ENCODE measurements at places on chromosomes 5 and 9.
A peak's percentile ranks its signal among the peaks of the same experiment; 100 is the strongest.

GRCh38 chr5:95771892-95772291 lies 40.8 kb downstream of the RHOBTB3 start:
- DNase-seq, result no peak
- peak overlapping the region; percentile 53 for H3K27ac ChIP-seq
- H3K4me1 ChIP-seq, result peaks cover 4% of the 10 kb centered on the region

- H3K27ac ChIP-seq, result no peak overlapping the region
- H3K27me3 ChIP-seq, result no peaks in the 10 kb centered on the region
- DNase-seq, result no peak
Observed at GRCh38 chr5:44969825-44970224, 161.1 kb downstream of the MRPS30 start.

GRCh38 chr5:8641786-8642505 lies 773.0 kb downstream of the MTRR start:
- H3K4me3 ChIP-seq, result no peak overlapping the region
- no peaks in the 10 kb centered on the region for H3K27me3 ChIP-seq
- H3K36me3 ChIP-seq, result no peaks in the 10 kb centered on the region

DNA sequence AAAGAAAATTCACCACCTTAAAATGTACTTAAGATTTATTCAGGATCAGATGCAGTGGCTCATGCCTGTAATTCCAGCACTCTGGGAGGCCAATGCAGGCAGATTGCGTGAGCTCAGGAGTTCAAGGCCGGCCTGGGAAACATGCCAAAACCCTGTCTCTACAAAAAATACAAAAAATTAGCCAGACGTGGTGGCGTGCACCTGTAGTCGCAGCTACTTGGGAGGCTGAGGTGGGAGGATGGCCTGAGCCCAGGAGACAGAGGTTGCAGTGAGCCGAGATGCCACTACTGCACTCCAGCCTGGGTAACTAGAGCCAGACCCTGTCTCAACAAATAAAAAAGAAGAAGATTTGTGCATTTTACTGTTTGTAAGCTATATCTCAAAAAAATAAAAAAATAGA lies 34.7 kb upstream of the GFPT2 start:
- no peak overlapping the region for H3K27ac ChIP-seq
- H3K4me3 ChIP-seq, result no peak overlapping the region
- H3K36me3 ChIP-seq, result peaks cover 3% of the 10 kb centered on the region
- no peak for DNase-seq
- H3K4me1 ChIP-seq, result peaks cover 4% of the 10 kb centered on the region

DNA sequence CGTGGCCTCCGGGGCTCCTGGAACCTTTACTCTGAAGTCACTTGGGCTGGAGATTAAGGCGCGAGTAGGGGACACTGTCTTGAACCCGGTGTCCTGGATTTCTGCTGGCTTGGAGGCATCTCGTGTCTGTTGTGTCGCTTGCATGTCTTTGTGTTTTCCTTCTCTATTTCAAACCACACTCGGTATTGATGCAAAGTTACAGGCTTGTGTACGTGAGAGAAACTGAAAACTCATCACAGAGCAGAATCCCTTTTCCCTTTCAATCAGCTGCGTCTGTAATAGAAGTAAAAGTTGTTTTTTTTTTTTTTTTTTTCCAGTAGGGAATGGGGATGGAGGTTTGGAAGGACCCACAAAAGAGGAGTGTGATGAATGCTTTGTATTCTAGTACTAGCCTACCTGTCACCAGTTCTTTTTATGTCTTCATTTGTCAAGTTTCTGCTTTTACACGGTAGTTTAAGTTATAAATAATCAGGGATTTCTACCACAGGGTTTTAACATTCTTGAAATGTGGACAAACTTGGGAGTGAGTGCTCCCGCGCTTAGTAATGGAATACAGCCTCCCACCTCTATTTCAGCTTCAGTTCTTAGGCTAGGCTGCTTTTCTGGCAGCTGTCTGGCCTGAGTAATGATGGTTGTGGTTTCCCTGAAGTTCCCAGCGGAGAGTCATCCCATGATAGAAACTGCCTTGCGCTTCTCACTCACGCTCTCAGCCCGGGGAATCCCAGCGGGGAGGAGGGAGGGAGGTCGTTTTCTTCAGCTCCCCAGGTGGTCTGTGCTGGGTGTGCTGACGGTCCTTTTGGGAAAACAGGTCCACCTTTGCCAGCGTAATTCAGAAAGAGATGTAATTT lies 763 bp downstream of the TJP2 start:
- H3K4me1 ChIP-seq, result peaks cover 17% of the 10 kb centered on the region
- peaks cover 7% of the 10 kb centered on the region for H3K36me3 ChIP-seq
- H3K4me3 ChIP-seq, result peak overlapping the region; percentile 80
- H3K27me3 ChIP-seq, result peaks cover 45% of the 10 kb centered on the region

DNA sequence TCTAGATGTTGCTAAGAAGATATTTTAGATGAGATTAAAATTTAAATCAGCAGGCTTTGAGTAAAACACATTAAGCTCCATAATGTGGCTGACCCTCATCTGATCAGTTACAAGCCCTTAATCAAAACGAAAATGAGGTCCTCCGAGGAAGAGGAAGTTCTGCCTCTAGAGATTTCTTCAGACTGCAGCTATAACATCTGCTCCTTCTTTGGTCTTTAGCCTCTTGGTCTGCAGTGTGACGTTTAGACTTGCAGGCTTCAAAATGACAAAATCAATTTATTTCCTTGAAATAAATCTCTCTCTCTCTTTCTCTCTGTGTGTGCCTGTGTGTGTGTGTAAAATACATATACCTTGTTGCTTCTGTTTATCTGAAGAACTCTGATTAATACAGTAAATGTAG lies 1429.8 kb upstream of the CDH9 start:
- H3K4me1 ChIP-seq, result no peaks in the 10 kb centered on the region
- no peak for DNase-seq
- no peak overlapping the region for H3K27ac ChIP-seq
- H3K27me3 ChIP-seq, result no peaks in the 10 kb centered on the region

DNA sequence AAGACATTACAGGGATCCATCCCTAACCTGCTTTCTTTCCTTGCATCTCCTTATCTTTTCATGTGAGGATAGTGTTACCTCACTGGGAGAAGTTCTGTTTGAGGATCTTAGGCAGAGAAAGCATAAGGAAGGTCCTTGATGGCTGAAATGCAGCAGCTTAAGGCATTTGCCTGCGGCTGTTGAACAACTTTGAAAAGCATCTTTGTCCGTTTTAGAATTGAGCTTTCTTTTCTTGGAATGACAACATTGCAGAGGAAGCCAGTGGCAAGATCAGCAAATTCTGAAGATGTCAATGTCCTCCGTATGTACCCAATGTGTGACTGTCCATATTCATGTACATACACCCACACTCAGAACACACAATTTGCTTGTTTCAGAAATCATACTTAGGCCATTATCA lies 436.2 kb downstream of the GABRG2 start:
- no peaks in the 10 kb centered on the region for H3K4me1 ChIP-seq
- H3K27me3 ChIP-seq, result no peaks in the 10 kb centered on the region
- no peak for DNase-seq
- no peak overlapping the region for H3K27ac ChIP-seq

DNA sequence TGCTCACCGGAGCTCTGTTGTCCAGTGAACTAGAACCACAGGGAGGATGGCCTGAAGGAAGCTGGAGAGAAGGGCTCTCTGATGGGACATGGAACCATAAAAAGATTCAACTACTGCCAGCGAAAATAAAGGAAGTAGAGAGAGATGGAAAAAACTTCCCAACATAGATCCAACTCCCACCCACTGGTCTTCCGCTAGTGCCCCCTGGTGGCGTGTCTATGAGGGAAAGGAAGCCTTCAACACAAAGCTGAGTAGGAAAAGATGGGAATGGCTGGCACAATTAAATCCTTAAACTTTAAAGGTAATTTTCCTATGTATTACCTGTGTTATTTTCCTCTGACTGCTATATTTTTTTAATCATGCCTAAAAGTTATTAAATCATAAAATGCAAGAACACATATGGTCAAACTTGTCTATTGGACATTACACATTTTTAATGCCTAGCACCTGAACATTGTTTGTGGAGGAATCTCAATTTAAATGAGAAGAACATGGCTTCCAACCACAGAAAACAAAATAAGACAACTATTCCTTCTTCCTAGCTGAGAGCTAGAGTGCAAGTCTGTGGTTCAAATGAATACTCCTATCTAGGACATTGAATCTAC lies 51.5 kb downstream of the CEP120 start:
- H3K4me3 ChIP-seq, result no peak overlapping the region
- H3K27ac ChIP-seq, result peak overlapping the region; percentile 11

DNA sequence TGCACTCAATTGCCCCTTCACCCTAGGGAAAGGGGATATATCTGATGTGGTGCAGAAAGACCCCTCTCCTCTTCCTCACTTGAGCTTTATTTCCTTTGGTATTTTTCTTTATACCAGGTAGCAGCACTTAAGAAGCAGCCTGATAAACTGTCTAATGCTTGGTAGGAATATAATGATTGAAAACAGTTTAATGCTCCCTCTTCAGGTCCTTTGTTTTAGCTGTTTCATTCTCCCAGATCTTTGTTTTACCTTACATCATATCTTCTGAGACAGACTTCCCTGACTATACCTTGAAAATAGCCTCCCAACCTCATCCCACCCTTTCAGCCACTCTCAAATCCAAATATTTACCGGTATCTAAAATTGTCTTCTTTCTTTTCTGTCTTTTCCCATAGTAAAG lies 87.9 kb downstream of the NUDT12 start:
- H3K36me3 ChIP-seq, result no peaks in the 10 kb centered on the region
- no peak overlapping the region for H3K4me3 ChIP-seq
- peaks cover 9% of the 10 kb centered on the region for H3K27me3 ChIP-seq
- H3K4me1 ChIP-seq, result no peaks in the 10 kb centered on the region

DNA sequence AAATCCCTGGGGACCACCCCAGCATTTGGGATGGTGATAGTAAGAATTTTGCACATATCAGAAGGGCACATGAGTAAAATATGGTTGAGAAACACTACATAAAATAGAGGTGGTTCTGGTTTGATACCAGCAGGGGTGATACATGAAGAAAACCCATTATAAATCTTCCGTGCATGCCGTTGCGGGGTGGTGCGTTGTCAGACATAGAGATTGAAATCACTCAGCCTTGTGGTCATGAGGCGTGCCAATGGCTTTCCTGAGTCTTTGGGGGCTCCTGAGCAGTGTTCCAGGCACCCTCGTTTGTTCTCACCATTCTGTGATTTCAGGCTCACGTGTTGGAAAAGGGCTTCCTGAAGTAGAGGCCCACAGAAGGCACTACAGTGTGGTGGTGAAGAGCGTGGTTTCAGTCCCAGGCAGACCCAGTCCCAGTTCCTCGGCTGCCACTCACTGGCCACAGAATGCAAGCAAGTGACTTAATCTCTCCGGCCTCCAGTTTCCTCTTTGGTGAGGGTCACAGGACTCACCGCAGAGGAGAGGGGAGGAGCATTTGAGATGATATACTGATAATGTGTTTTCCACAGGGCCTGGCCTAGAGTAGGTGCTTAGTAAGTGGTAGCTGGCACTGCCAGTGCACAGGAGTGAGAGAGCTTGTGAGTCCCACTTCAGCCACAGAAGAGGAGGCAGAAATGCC lies 20.5 kb upstream of the GLRX start:
- H3K27me3 ChIP-seq, result no peaks in the 10 kb centered on the region
- H3K27ac ChIP-seq, result peak overlapping the region; percentile 90
- H3K4me3 ChIP-seq, result peak overlapping the region; percentile 47
- H3K4me1 ChIP-seq, result peaks cover 18% of the 10 kb centered on the region

GRCh38 chr9:125707472-125707804 lies 430 bp upstream of the MAPKAP1 start:
- no peak for DNase-seq
- H3K36me3 ChIP-seq, result peaks cover 8% of the 10 kb centered on the region
- peak overlapping the region; percentile 94 for H3K27ac ChIP-seq
- H3K4me1 ChIP-seq, result peaks cover 33% of the 10 kb centered on the region

DNA sequence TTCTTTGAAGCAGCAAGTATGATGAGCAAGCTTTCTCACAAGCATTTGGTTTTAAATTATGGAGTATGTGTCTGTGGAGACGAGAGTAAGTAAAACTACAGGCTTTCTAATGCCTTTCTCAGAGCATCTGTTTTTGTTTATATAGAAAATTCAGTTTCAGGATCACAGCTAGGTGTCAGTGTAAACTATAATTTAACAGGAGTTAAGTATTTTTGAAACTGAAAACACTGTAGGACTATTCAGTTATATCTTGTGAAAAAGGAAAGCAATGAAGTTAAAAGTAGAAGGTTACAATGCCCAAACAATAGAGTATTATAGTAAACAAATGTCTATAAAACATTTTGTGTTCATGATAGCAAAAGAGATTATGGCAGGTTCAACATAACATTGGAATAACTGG lies 88.6 kb downstream of the JAK2 start:
- H3K27me3 ChIP-seq, result no peaks in the 10 kb centered on the region
- H3K36me3 ChIP-seq, result peaks cover 26% of the 10 kb centered on the region
- no peak overlapping the region for H3K27ac ChIP-seq
- H3K4me1 ChIP-seq, result no peaks in the 10 kb centered on the region

DNA sequence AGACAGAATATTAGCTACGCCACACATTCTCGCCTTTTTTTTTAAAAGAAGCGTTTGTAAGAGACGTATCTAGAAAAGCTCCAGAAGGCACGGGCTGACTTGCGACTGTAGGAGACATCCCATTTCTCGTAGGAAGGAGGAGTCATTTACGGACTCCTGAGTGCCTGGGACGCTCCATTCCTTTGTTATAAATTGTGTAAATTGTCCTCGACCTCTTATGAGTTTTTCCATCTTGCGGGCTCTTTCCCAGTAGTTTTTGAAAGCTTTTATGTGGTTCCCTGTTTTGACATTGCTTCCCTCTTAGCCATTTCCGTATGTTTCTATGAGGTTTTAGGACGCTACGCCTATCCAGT lies 1.0 kb downstream of the RABL6 start:
- H3K36me3 ChIP-seq, result peaks cover 21% of the 10 kb centered on the region

- H3K4me3 ChIP-seq, result no peak overlapping the region
- no peaks in the 10 kb centered on the region for H3K36me3 ChIP-seq
- no peaks in the 10 kb centered on the region for H3K27me3 ChIP-seq
Observed at GRCh38 chr5:92459654-92460053, 1076.5 kb upstream of the ARRDC3 start.

DNA sequence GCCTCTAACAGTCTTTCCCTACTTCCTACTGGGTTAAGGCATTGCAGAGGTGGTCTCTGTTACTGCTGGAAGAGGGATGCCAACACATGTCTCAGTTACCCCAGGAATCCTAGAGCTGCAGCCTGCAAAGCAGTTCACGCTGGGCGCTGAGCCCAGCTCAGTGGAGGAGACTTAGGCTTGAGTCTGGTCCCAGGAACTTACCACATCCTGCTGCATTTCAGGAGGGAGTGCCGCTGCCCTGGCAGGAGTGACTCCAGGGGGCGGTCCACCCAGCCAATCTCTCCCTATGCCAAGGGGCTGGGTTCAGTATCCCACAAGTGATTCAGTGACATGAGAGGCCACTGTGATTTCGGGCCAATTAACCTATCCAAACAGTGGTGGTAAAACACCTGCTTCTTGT lies 7.6 kb downstream of the TTC16 start:
- peak overlapping the region; percentile 46 for H3K27ac ChIP-seq
- no peak for DNase-seq
- peaks cover 28% of the 10 kb centered on the region for H3K4me1 ChIP-seq
- peaks cover 14% of the 10 kb centered on the region for H3K36me3 ChIP-seq
